ENCODE measurements at places on chromosomes 7 and 10.

GRCh38 chr10:36559412-36560400, 565.7 kb upstream of the ANKRD30A start:
- DNase-seq: no peak

DNA sequence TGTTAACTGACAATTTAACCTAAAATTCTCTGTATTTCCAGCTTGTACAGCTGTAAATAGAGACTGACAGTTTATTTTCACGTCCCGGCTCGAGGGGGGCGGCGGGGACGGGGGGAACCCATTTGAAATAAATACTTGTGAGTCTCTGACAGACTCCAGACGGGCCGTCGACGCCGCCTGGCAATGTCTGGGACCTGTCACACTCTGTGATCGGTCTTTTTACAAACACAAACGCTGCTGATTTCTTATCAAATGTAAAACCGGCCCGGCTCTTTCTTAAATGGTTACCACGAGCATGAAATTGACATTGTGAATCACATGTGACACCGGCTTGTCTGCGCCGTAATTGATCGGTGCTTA, 57.0 kb downstream of the UNCX start:
- no peak for DNase-seq

- no peak for DNase-seq
These were observed 181.4 kb downstream of the ARID5B start for GRCh38 chr10:62082729-62083411.

GRCh38 chr10:75717126-75717916, 285.9 kb downstream of the LRMDA start:
- no peak for DNase-seq

DNA sequence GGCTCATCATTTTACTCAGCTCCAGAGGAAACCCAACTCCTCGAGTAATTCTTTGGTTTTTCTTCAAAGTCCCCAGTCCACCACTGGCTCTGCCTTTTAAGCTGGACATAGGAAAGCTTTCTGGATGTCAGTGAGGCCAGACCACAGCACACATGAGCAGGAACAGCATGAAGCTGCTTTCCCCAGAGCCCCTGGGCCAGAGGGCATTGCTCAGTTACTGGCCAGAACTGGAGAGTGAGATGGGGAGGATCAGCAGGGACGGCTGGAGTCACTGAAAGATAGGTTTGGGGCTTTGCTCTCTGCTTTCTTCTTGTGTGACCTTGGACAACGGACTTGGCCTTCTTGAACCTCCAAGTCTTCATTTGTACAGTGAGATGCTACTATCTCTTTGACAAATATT, 43.1 kb downstream of the PARP12 start:
- no peak for DNase-seq

DNA sequence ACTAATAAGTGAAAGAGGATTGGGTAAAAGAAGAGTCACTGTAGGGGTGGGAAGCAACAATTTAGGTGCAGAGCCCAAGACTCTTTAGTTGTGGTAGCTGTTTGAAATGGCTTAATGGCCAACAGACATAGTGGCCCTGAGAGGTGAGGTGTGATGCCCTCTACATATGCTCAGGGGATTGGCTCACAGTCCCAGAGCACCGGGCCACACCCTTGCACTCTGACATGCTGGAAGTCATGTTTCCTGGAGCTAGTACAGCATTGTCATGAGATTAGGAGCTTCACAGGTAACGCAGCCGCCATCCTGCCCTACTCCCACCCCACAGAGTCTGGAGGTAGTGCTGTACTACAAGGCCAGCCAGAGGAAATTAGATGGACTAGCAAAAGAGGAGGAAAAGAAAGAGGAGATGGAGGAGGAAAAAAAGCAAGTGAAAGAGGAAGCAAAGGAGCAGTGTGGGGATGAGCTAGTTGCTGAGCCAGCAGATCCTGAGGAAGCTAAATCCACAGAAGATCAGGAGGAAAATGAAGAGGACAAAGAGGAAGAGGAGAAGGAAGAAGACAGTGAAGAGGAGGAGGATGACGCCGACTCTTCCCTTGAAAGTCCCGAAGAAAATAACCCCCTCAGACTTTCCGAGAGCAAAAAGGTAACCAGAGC, 14.8 kb upstream of the FLNC start:
- DNase-seq: no peak

- DNase-seq: no peak
These were observed 142.6 kb upstream of the RNF32 start for GRCh38 chr7:156497776-156498509.

DNA sequence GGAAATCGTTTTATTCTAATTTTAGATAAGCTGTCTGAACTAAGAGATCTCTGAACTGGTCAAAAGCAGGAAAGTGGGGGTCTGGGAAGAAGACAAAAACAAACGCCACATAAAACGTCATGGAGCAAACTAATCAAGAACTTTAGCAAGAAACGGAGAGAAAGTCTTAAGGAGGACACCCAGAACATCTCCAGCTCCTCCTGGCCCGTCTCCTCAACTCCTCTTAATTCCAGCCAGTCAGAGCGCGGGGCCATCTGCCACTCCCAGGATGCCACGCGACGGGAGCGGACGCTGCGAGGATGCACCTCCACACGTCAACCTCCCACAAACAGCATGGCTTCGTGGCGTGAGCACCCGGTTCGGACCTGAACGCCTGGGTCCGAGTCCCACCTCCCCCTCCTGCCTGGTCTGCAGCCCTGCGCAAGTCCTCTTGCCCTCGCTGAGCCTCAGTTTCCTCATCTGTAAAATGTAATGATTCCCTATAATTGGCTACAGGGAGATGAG, 598 bp downstream of the MMS19 start:
- peak; percentile 70 for DNase-seq

DNA sequence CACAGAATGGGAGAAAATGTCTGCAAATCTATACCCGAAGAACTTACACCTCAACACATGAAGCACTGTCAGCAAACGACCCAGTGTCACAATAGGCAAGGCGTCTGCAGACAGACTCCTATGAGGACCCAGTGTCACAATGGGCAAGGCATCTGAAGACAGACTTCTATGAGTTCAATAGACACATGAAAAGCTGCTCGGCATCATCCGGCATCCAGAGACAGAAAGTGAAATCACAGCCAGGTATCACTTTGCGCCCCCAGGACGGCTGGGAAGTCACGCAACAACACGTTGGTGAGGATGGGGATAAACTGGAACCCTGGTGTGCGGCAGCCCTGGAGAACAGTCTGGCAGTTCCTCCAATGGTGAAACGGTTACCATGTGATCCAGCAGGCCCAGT, 273.2 kb downstream of the ELFN1 start:
- DNase-seq: no peak

- DNase-seq: no peak
These were observed 925.1 kb upstream of the CELF2 start for GRCh38 chr10:10092581-10092980.

- no peak for DNase-seq
These were observed 422.2 kb downstream of the PHTF2 start for GRCh38 chr7:78220754-78221153.

DNA sequence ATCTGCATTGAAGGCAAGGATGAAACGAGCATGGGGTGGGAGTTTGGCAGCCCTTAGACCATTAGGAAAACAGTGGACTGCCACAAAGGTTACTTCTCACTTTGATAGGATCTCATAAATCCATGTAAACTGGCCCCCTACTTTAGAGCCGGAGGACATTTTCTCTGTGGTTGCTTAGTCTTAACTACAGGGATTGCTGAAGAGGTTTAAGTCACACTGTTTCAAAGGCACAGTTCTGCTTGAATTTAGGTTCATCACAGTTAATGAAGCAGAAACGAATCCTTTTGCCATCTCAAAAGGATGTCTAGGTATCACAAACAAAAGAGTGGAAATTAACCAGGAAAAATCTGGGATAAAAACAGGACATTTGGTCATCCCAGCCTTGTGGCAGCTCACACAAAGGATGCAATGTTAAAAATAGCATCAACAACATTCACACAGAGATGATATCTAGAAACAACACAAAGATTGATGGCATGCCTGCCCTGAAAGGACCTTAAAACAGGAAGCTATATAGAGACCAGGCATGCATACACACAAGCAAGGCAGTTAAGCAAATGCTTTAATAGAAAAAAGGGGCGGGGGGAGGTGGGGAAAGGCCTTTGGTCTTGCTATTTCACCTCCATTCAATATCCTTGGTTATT, 74.0 kb downstream of the DOCK4 start:
- DNase-seq: no peak

GRCh38 chr10:6678211-6678803, 98.2 kb upstream of the PRKCQ start:
- DNase-seq: peak; percentile 8

GRCh38 chr10:411603-412002, 276.3 kb downstream of the ZMYND11 start:
- DNase-seq: no peak

- no peak for DNase-seq
These were observed 202.3 kb upstream of the ZNF32 start for GRCh38 chr10:43851030-43851429.

DNA sequence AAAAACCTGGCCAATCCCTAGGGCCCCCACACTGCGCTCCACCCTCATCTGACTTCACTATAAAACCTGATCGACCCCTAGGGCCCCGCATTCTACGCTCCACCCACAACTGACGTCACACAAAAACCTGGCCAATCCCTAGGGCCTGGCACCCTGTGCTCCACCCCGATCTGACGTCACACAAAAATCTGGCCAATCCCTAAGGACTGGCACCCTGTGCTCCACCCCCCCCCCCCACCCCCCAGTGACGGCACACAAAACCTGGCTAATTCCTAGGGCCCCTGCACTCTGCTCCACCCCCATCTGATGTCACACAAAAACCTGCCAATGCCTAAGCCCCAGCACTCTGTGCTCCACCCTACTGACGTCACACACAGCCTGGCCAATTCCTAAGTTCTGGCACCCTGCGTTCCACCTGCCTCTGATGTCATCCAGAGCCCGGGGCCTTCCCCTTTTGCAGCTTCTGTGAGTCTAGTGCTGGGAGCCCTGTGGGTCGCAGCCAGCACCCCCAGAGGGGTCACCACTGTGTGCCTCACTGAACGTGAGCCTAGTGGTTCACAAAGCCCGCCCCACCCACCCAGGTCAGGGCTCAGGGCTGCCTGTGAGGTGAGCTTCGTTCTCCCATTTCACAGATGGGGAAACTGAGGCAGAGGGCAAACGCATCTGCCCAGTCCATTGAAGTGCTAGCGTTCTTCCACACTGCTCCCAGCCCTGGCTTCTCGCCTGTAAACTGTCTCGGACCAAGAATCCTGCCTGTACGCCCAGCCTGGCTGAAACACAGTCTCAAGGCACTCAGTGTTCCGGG, 40.6 kb downstream of the MICALL2 start:
- no peak for DNase-seq

- peak; percentile 45 for DNase-seq
These were observed 2.1 kb downstream of the SNX10 start for GRCh38 chr7:26293569-26294308.

GRCh38 chr7:158394936-158395335, 192.7 kb downstream of the PTPRN2 start:
- peak; percentile 48 for DNase-seq

DNA sequence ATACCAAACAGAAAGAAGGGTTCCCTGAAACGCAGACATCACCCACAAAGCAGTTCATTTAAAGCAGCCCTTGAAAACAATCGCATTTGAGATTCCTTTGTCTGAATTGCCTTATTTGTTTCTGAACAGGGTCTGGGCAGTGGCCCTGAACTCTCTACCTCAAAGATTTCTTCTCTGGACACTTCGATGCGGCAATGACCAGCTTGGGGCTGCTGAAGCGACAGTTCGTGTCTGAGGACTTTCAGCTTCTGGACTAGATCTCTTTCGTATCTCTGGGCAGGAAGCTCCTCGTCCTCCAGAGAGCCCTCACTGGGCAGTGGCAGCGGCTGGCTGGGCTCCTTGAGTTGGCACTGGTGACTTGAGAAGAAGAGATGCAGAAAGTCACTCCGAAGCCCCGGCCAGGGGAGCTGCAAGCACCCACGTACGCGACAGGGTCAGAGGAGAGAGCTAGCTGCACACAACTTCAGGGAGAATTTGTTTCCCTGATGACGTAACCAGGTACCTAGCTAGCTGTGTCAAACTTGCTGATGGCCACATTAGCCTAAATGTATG, 96.3 kb downstream of the SMURF1 start:
- no peak for DNase-seq

- no peak for DNase-seq
These were observed 159.1 kb downstream of the SEC23IP start for GRCh38 chr10:120051671-120052070.

DNA sequence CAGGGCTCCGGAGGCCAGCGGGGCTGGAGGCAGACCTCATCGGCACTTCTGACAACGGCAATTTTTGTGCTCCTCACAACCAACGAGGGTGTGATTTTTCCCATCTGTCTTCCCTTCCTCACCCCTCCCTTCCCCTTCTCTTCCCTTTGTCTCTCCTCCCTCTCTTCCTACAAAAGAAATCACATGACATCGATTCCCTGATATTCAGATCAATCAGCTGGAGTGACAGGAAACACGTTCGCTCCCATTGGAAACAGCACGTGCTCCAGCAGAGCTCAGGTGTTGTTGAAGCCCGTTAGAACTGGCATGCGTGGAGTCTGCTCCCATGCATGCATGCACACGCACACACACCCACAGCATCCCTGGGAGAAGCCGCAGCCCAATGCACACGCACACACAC, 222.4 kb downstream of the PTPRN2 start:
- DNase-seq: no peak

- no peak for DNase-seq
These were observed 17.5 kb upstream of the CPVL start for GRCh38 chr7:29163854-29164253.

DNA sequence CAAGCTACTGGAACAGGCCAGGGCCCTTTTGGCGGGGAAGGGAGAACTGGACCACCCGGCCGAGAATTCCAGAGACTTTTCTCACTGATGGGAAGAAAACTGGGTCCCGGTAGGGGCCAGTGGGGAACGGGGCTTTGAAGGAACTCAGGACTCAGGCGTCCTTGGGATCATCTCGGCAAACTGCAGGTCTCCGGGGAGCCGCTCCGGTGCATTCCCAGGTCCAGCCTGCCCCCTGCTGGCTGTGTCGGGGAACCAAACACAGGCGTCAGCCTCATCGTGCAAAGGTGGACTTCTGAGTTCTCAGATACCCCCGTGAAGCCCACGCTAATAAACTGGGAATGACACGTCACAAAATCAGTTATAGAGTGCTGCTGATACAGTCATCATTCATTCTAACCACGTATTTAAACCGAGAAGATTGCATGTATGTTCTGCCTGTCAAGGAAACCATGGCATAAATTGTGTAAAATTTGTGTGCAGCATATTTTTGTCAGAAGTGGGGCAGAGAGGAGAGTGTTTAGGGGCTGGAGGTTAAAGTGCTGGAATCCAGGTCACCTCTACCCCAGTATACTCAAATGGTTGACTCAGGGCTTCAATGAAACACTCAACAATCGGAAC, 76.1 kb upstream of the CPXM2 start:
- peak; percentile 85 for DNase-seq

DNA sequence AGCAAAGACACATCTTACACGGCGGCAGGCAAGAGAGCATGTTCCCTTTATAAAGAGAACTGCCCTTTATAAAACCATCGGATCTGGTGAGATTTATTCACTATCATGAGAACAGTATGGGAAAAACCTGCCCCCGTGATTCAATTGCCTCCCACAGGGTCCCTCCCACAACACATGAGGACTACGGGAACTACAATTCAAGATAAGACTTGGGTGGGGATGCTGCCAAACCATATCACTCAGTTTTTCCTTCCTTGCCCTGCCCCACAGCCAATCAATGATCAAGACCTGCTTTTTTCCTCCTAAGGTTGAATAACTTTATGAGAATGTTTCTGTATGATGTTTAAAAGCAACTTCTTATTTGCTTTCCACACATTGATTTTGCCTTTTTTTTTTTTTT, 3.1 kb upstream of the PTPRE start:
- no peak for DNase-seq
